ENCODE measurements at places on chromosomes 7 and 10.

DNA sequence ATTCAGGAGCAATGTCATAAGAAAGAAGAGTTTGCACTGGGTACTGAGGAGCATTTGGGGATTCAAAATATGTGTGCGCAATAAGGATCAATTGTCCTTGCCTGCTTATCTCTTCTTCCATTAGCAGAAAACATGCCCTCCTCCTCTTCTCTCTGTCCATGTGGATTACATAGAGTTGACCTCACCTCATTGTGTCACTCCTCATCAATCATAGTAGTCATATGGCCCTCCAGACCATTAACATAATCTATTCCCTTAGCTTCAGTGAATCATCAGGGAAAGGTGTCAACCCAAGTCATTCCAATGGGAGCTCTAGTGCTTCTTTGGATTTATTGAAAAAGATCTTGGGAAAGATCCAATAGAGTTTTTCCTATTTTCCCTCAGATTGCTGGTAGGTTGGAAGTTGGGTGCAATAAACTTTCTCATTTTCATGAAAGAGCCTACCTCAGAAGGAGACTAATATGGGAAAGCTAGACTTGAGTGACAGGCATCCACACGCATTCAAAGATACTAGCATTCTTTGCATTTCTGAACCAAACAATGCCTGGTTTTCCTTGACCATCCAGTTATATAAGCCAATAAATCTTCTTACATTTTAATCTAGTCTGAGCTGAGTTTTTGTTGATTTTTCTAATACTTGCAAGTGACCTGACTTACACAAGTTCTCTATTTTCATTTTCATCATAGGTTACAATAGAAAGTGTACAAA lies 71.5 kb upstream of the FAM13C start:
- no peak for DNase-seq

DNA sequence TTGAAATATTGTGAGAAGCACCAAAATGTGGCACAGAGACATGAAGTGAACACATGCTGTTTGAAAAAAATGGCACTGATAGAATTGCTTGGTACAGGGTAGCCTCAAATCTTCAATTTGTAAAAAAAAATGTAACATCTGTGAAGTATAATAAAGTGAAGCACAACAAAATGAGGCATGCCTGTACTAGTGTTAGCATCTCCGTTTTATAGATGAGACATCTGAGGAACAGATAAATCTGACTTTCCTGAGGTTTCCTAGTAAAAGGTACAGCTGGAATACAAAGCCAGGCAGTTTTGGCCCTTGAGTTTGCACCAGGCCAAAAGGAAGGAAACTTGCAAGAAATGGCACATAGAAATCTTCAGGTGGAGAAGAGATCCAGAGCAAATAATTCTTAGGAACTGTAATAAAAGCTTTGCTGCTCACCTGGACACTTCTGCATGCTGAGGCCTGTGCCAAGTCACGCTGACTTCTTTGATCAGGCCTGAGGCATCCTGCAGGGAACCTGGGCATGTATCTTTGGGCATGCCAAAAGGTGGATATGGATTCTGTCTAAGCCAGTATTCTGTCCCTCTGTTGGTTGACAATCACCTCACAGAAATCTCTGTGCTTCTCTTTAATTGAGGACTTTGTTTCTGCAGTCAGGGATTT lies 251.5 kb upstream of the PLPP4 start:
- no peak for DNase-seq

- DNase-seq = no peak
Measured at GRCh38 chr7:117405519-117405918, 21.8 kb downstream of the ASZ1 start.

DNA sequence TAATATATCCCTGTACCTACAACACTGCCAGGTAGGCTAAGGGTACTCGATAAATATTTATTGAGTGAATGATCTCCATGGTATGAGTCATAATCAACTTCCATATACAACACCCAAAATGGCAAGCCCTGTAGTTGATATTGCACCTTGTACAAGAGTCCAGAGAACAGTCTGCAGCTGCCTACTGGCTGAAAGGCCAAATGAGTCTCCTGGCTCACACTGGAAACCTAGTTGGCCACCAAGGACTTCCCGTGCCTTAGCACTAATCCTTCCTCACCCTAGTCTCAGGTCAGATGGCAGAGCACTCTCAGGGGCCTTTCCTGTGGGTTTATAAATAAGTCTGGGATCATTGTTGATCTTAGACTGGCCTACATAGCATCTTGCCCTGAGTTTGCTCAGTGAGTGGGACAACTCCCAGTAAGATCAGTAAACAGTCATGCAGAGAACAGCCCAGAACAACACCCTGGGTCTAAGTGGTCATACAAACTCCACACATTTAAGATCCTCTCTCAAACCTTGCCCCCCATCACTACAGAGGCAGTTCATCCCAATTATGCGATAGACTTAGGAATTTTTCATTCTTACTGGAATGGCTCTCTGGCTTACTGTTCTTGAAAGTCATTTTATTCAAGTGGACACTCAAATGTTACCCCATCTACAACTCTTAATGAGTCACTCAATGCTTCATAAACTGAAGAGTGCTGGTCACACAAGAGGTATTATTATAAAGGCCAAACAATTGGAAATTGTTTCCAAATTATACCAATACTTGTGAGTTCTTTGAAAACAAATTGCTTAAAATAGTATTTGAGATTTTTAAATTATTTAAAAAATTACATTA lies 14.7 kb upstream of the SLC16A9 start:
- DNase-seq = no peak
